ENCODE measurements at places on chromosomes 3 and 15. TPM values are rescaled to one million over a fixed set of nuclear protein-coding genes. Genes with fewer than 3 reads are reported as not detected.

DNA sequence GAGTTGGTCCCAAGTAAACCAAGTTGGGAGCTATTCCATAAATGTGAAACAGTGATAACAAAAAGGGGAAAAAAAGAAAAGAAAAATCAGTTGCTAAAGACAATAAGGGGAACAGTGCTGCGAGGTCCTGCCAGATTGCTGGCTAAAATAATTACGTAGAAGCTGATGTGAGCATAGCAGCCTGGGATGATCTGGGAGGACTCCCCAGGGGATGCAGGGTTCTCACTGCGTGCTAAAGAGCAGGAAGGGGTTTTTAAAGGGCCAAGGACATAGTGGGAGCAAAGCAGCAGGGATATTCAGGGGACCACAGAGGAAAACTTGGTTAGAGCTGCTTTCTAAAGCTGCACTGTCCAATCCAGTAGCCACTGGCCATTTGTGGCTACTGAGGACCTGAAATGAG, 133.0 kb upstream of the UMPS start:
- H3K27ac ChIP-seq: peak overlapping the region; percentile 52
- H3K36me3 ChIP-seq: no peaks in the 10 kb centered on the region

- DNase-seq: no peak
- no peaks in the 10 kb centered on the region for H3K36me3 ChIP-seq
- no peak overlapping the region for H3K27ac ChIP-seq
- no peaks in the 10 kb centered on the region for H3K4me1 ChIP-seq
- peaks cover 22% of the 10 kb centered on the region for H3K27me3 ChIP-seq
These were observed 70.5 kb downstream of the ERC2 start for GRCh38 chr3:56397798-56398197.

DNA sequence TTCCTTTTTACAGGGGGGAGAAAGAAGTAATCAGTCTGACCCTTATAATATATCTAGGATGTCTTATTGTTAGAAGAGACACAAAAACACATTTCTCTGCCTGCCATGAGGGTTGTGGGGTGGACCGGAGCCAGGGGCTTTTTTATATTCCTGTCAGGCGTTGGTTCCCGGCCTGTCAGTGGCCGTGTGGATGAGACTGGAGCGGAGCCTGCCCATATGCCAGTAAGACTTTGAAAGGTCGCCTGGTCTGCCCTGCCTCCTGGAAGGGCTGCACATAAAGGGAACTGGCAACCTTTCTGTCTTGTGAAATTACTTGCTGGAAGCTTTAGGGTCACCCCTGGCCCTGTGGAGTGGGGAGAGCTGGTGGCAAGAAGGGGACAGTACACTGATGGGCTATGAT, 34.7 kb downstream of the MAP3K13 start:
- no peaks in the 10 kb centered on the region for H3K4me1 ChIP-seq
- H3K4me3 ChIP-seq: no peak overlapping the region
- no peak overlapping the region for H3K27ac ChIP-seq

Gene PTX3
- 0.11 TPM for total RNA-seq

Gene STT3B
- 91.2 TPM for total RNA-seq

Gene MUC4
- total RNA-seq: not detected

Gene ECE2
- total RNA-seq: 0.20 TPM

All from heart right ventricle (tissue), 16 donors.